ENCODE measurements at places on chromosomes 4 and X.

GRCh38 chrX:24113181-24113580 is 36.3 kb upstream of the ZFX start:
- DNase-seq: no peak

DNA sequence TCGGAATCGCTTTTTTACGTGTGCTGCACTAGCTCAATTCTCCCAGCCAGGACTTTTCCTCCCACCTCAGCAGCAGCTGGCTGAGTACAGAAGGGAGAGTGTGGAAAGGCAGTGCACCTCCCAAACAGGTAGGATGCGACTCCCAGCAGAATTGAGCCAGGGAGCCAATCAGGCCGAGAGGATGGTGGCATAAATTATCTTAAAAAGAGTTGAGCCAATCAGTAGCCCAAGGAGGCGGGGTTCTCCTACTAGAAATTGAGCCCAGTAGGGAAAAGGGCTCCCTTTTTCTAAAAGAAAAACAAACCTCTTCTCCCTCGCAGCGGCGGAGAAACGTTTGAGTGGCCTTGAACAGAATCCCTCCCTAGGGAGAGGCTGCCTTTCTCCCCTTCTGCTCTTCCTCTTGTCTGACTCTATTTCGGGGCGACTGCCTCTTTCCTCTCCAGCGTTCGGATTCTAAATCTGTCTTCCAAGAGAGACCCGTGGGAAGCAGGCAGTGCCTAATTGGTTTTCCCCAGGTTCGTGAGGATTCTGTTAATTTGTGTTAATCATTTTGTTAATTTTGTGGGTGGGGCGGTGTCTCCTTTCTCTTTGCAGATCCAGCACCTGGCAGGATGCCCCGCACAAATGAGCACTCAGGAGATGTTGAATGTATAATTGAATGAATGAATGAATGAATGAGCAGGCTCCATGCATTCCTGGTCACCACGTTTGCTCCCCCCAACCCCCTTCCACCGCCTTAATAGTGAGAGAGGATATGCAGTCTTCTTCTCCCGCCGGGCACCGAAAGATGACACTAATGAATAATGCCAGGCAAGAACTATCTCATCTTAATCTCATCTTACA is at the start of gene GABRG1:
GABRG1 (minus strand) TSS at position 142 of the 843 bp plus-strand sequence; CDS start at position 1, 141 bp downstream.
- no peak for DNase-seq

DNA sequence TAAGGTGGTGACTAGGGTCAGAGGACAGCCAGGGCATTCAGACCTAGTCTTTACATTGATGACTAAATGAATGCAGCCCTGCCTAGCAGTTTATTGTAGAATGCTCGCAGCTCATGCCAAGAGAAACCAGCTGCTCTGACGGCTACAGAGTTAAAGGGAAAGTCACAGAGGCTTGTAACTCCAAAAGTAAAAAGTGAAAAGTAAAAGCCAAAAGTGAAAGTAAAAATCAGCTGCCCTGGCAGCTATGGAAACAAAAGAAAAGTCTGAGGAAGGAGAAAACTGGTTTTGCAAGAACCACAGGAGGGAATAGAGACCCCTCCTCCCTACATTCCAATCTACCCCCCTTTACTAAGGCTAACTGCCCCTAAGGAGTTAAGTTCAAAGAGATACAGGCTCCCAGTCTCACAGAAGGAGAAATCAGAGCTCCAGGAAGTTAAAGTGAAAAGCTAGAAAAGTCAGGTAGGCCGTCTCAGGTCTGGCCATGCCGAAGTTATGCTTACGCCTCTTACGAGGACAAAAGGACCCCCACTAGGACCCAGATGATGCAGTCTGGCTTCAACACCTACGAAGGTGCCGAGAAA is 6.0 kb downstream of the GAGE10 start:
- no peak for DNase-seq

DNA sequence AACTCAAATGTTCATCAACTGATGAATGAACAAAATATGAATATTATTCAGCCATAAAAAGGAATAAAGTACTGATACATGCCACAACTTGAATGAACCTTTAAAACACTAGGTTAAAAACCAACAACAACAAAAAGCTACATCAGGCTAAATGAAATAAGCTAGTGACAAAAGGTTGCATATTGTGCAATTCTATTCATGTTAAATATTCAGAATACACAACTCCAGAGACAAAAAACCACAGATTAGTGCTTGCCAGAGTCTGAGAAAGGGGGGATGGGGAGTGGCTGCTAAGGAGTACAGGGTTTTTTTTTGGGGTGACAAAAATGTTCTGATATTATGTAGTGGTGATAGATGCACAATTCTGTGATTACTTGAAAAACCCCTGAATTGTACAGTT is 58.5 kb downstream of the HAUS3 start:
- DNase-seq: no peak

Measured in heart left ventricle (tissue), 16 donors.